ENCODE measurements at places on chromosomes 1 and 21. TPM values are rescaled to one million over a fixed set of nuclear protein-coding genes. Genes with fewer than 3 reads are reported as not detected.

GRCh38 chr1:36988741-36989193, 45.5 kb downstream of the GRIK3 start:
- H3K4me1 ChIP-seq: no peaks in the 10 kb centered on the region
- H3K27ac ChIP-seq: no peak overlapping the region
- H3K27me3 ChIP-seq: no peaks in the 10 kb centered on the region
- DNase-seq: no peak

GRCh38 chr1:177945943-177946650, 23.8 kb downstream of the SEC16B start:
- no peaks in the 10 kb centered on the region for H3K4me1 ChIP-seq
- H3K27ac ChIP-seq: no peak overlapping the region
- no peaks in the 10 kb centered on the region for H3K36me3 ChIP-seq

The LYPD8 gene
- not detected for total RNA-seq

DNA sequence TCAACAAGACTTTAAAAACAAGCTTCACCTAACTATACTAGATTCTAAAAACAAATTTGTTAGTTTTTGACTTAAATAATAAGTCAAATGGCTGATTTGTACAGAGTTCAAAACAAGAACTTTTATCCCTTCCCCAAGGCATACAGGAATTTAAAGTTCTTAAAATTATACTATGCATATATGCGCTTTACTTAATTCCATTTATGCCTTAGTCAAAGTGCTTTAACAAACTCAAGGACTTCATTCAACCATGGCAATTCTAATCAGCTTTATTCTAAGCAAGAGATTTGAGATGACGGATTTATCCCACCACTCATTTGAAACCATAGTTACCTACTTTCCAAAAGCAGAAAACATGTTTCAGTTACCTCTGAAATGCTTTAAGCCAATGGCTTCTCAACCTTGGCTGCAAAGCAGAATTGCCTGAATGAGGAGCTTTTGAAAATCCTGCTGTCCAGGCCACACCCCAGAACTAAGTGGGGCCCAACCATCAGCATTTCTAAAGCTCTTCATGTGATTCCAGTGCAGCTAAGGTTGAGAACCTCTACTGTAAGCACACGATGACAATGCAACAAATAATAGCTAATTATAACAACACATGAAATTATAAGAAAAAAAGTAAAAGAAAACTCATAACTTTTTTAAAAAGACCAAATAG, 44.6 kb downstream of the TTLL7 start:
- H3K27ac ChIP-seq: no peak overlapping the region
- no peak overlapping the region for H3K4me3 ChIP-seq
- no peaks in the 10 kb centered on the region for H3K4me1 ChIP-seq
- no peaks in the 10 kb centered on the region for H3K27me3 ChIP-seq

The CXADR gene
- total RNA-seq: 102 TPM

The PLA2G2A gene
- 13.0 TPM for total RNA-seq

- H3K4me3 ChIP-seq: no peak overlapping the region
- no peak for DNase-seq
- H3K36me3 ChIP-seq: no peaks in the 10 kb centered on the region
- H3K27ac ChIP-seq: no peak overlapping the region
Measured at GRCh38 chr1:171081763-171082201, 8.9 kb upstream of the FMO3 start.

DNA sequence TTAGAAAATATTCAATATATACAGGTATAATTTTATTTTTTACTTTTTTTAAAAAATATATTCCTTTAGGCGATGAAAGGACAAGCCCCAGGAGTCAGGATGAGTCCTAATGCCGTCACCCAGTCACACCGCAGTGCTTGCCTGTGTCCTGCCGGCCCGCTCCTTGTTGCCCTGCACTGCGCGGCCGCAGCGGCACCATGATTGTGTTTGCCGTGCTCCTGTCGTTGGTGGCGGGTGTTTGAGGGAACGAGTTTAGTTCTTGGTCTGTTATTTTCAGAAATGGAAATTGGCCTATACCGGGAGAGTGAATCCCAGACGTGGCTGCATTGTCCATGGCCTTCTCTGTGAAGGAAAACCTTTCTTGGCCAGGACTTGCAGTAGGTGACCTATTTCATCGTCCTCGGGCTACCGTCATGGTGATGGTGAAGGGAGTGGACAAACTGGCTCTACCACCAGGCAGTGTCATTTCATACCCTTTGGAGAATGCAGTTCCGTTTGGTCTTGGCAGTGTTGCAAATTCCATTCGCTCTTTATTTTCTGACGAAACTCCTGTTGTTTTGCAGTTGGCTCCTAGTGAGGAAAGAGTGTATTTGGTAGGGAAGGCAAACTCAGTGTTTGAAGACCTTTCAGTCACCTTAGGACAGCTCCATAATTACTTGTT, 45.9 kb upstream of the CRB1 start:
- no peaks in the 10 kb centered on the region for H3K4me1 ChIP-seq
- no peak overlapping the region for H3K27ac ChIP-seq
- no peak for DNase-seq

The KRTAP19-3 gene
- total RNA-seq: not detected

The MMEL1 gene
- total RNA-seq: not detected

DNA sequence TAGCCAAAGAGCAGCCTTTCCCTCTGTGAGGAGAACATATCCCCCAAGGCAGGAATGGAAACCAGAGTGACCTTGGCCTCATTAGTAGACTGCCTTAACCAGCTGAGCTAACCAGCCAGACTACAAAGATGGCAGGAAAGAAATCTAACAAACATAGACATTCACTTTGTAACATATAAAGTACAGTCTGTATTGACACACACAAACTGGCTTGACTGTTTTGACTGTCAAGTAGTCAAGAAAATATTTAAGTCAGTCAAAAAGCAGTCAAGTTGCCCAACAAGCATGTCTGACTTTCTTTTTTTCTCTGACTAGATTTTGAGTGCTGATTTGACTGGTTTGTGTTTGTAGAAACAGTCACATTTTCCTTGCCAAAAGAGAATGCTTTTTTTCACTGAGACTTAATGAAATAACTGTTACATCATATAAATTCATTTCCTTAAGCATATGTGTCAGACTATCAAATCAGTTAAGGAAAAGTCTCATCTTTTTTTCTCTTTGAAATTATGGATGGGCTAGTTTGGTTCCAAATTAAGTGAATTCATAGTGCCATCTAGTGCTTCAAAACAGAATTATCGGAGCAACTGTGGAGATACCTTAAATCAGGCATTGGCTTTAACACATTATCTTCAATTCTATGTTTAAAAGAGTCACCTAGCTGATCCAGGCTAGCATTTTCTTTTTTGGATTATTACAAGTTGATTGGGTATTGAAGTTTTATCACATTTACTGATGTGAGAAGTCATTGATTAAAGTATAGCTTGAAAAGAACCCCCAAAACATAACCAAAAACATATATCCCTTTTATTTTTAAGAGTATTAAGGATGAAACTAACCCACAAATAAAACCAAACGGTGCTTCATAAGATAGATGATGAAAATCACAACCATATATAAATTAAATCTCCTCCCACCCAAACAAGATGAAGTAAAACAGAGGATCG, 75.0 kb downstream of the ATP6V1G3 start:
- DNase-seq: peak; percentile 50
- no peaks in the 10 kb centered on the region for H3K27me3 ChIP-seq
- H3K4me3 ChIP-seq: no peak overlapping the region
- H3K36me3 ChIP-seq: no peaks in the 10 kb centered on the region
- no peaks in the 10 kb centered on the region for H3K4me1 ChIP-seq
